Upper lobe of right lung (tissue), 1 donor: ENCODE measurements at places on chromosomes 3 and 15.

DNA sequence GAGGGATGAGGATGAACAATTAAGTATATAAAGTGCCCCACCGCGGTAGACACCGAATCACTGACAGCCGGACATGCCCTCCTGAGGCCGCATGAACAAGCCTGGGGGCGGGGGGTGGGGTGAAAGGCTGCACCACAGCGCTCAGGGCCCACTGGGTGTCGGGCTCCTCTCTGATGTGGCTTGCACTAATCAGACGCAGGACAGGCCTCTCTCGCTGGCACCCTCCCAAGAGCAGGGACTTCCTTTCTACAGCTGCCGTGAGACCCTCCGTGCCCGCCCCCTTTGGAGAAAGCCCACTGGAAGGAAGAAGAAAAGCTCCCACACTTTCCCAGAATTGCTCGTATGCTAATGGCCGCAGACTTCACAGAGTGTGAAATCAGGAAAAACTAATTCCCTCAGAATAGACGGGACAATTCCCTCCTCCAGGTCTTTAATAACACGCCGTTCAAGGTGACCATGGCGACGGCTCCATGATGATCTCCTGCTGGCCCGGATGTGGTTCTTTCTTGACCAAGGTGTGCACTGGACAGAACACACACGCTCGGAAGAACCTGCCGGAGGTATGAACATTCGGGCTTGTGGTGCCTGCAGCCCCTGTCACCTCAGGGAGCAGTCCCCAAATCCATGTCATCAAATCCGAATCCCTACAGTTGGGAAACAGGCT lies 32.0 kb downstream of the IQSEC1 start:
- H3K27me3 ChIP-seq: no peaks in the 10 kb centered on the region
- no peak overlapping the region for H3K4me3 ChIP-seq
- DNase-seq: no peak

DNA sequence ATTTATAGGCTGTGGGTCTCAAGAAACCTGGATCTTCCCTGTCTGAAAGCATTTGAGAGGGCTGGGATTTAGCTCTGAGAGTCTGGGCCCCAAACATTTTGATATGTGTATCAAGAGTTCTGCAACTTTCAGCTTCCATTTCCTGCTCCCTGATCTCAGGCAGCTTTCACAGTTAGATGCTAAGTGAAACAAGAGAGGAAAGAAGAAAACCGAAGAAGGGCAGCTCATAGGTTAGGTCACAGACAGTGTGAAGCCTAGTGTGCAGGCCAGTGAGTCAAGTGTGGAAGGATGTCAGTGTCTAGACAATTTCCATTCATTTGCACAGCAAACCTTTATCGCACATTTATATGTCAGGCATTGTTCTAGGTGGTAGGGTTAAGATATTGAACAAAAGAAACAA lies 173.6 kb upstream of the PROK2 start:
- no peaks in the 10 kb centered on the region for H3K36me3 ChIP-seq
- no peak overlapping the region for H3K27ac ChIP-seq
- peaks cover 10% of the 10 kb centered on the region for H3K4me1 ChIP-seq

DNA sequence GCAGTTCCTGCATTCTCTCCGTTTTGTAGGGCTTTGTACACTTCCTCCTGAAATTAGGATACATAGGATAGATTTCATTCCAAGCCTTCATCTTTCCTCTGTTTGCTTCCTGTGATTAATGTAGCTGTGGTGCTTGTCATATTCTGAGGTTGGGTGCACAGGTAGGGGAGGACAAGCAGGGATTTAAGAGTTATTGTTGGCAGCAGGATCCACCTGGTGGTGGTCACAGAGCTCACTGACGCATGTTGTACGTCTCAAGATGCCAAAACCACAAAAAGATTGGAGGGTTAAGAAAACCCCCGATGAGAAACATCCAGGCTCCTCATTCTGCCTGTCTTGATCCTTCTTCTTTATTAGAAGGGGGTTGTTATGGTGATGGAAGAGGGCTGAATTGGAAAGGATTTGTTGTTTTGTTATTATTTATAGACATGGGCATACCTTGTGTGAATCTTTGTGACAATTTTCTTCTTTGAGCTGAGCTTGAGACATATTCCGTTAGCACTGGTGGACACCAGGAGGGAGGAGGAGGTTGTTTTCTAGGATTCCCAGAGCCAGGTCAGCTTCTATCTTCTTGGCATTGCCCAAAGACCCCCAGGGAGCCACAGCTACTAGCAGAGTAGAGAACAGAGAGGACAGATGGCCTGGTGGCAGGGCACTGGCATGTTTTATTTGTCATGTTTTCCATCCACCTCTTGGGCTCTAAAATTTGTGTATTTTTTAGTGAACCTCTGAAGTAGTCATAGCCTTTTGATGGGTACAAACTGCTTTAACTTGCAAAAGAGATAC lies 57.7 kb upstream of the LARS2 start:
- no peaks in the 10 kb centered on the region for H3K4me1 ChIP-seq
- H3K27ac ChIP-seq: no peak overlapping the region
- H3K27me3 ChIP-seq: peaks cover 10% of the 10 kb centered on the region

GRCh38 chr15:76035593-76035992 lies 23.4 kb upstream of the NRG4 start:
- no peak for DNase-seq
- no peaks in the 10 kb centered on the region for H3K36me3 ChIP-seq
- H3K4me1 ChIP-seq: no peaks in the 10 kb centered on the region
- H3K27ac ChIP-seq: no peak overlapping the region
- H3K4me3 ChIP-seq: no peak overlapping the region

DNA sequence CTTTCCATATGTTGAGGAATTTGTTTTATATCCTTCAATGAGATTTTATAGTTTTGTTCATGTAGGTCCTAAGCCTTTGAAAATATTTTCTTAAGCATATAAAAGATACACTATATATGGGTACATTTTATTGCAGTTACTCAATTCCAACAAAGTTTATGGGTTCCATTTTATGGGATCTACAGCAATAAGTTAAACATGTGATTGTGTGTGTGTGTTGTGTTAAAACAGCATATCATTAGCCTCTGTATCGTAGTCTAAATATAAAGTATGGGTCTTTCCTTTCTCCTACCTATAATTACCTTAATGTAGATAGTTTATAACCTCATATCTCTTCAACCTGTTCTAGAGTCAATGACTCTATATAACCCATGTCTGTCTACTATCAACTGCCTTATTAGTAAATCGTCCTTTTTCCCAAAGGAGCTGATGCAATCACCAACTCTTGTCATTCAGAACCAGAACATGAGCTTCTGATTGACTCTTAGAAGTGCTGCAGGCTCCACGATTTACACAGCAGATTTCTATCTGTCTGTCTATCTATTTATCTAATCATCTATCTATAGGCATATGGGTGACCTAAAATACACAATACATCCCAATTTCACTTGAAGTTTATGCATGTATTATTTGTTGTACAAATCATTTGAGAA lies 512.6 kb upstream of the CBLB start:
- no peaks in the 10 kb centered on the region for H3K4me1 ChIP-seq
- no peak overlapping the region for H3K27ac ChIP-seq
- no peaks in the 10 kb centered on the region for H3K27me3 ChIP-seq
- no peak overlapping the region for H3K4me3 ChIP-seq

DNA sequence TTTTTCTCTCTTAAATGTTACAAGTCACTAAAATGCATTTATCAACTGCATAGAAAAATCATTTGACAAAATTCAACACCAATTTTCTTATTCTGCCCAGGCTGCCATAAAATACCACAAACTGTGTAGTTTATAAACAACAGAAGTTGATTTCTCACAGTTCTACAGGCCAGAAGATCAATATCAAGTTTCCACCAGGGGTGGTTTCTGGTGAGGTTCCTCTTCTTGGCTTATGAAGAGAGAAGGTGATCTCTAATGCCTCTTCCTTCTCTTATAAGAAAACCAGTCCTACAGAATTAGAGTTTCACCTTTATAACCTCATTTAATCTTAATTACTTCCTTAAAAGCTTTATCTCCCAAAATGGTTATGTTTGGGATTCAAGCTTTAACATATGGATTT lies 10.9 kb upstream of the CD200R1L start:
- no peak overlapping the region for H3K4me3 ChIP-seq
- no peak overlapping the region for H3K27ac ChIP-seq
- no peaks in the 10 kb centered on the region for H3K27me3 ChIP-seq
- no peak for DNase-seq

DNA sequence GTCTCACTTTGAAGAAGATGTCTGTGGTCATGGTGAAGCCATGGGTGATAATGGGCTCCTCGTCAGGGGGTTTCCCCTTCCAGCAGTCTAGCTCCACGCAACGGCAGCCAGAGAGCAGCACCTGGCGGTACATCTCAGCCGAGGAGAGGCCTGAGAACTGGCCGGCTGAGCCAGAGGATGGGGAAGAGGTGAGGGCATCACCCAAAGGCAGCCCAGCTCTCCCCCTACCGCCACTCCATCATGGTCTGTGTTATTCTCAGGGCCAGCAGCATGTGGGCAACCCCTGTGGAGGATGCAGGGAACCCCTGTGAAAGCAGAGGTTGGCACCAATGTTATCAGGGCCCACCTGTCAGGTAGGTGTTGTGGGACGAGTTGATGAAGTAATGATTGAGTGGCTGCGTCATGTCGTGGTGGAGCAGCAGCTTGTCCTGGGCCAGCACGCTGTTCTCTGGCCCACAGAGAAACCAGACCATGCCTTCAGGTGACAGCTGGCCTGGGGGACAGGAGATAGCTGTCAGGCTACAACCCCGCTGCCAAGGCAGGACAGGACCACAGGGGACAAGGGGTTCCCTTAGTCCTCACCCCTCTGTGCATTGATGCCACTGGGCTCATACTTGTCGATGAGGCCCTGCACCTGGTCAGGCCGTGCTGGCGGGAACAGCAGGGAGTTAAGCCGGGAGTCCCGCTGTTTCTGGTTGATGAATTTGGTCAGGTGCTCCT lies 9.4 kb downstream of the PLCB2 start:
- no peaks in the 10 kb centered on the region for H3K4me1 ChIP-seq
- H3K4me3 ChIP-seq: no peak overlapping the region

GRCh38 chr3:1611824-1612223 lies 486.8 kb upstream of the CNTN4 start:
- DNase-seq: no peak
- no peak overlapping the region for H3K4me3 ChIP-seq
- H3K27me3 ChIP-seq: no peaks in the 10 kb centered on the region
- H3K36me3 ChIP-seq: no peaks in the 10 kb centered on the region
- no peak overlapping the region for H3K27ac ChIP-seq
- H3K4me1 ChIP-seq: no peaks in the 10 kb centered on the region

DNA sequence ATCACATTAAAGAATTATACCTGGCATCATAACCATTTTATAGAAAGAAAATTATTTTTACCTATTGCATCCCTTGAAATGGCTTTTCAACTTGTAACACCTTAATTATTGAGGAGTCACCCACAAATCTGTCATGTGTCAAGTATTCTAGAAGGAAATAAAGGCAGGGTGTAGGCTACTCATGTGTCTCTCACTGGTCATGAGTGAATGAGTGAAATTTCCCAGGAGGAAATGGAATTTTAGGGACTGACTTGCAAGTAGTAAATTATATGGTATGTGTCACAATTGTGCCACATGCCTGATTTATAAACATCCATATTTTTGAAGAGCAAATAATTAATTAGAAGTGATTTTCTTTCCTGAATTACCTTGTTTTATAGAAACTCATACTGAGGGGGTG lies 310.5 kb upstream of the ADAMTS9 start:
- H3K36me3 ChIP-seq: no peaks in the 10 kb centered on the region
- H3K4me3 ChIP-seq: no peak overlapping the region
- no peak overlapping the region for H3K27ac ChIP-seq
- DNase-seq: no peak

- no peaks in the 10 kb centered on the region for H3K27me3 ChIP-seq
- peak overlapping the region; percentile 66 for H3K4me3 ChIP-seq
- H3K27ac ChIP-seq: no peak overlapping the region
- H3K4me1 ChIP-seq: peaks cover 33% of the 10 kb centered on the region
Observed at GRCh38 chr3:139538733-139539132, 809 bp downstream of the RBP1 start.

DNA sequence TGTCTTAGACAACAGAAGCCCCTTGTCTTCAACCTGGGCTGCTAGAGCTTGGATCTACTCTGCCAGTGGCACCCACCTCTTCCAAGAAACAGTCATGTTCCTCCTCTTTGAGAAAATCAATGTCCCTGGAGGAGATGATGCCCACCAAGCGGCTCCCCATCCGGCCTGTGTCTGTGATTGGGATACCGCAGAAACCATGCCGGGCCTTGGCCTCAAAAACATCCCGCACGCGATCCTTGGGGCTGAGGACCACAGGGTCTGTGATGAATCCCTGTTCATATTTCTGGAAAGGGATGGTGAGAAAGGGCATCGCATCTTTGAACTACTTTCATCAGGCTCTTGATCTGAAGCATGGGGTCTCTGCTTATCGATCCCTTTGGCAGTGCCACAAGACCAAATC lies 1.6 kb downstream of the IMPDH2 start:
- H3K27me3 ChIP-seq: no peaks in the 10 kb centered on the region
- H3K4me1 ChIP-seq: peaks cover 19% of the 10 kb centered on the region
- no peak for DNase-seq
- H3K36me3 ChIP-seq: peaks cover 72% of the 10 kb centered on the region

DNA sequence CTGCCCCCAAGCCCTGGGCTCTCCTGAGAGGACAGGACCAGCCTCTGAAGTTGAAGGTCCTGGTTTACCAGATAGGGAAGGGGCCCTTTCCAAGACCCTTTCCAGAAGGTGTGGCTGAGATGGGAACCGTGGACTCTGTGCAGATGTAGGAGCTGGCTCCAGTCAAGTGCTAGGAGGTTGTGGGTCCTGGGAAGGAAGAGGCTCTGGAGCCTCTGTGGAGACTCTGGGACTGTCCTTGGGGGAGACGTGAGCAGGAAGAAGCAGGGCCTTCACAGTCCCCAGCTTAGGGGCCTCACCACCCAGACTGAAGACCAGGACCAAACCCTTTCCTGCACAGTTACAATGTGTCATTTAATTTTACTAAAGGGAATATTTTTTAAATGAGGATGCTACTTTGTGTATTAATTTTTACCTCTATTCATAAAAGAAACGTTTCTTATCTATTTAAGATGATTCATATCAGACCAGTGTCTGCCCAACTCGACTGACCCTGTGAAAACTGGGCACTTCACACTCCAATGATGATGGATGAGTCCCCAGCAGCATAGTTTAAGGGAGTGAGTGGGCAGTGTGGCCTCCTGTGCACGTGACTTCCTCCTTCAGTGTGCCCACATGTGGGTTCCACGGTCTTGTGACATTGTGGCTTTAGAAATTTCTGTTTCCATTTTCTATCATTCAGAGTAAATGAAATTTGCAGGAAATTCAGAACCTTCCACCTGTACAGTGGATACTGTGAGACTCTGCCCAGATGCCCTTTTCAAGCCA lies 10.9 kb downstream of the CCR5AS start:
- no peak overlapping the region for H3K4me3 ChIP-seq
- H3K36me3 ChIP-seq: no peaks in the 10 kb centered on the region
- H3K27ac ChIP-seq: peak overlapping the region; percentile 65
- peaks cover 60% of the 10 kb centered on the region for H3K4me1 ChIP-seq
- no peak for DNase-seq

- peak overlapping the region; percentile 17 for H3K4me3 ChIP-seq
- H3K36me3 ChIP-seq: no peaks in the 10 kb centered on the region
- peak overlapping the region; percentile 71 for H3K27ac ChIP-seq
- no peak for DNase-seq
- peaks cover 65% of the 10 kb centered on the region for H3K4me1 ChIP-seq
Observed at GRCh38 chr15:74870436-74871215, 2.5 kb downstream of the SCAMP2 start.

GRCh38 chr15:64894395-64895056 lies 17.2 kb upstream of the ANKDD1A start:
- peak overlapping the region; percentile 36 for H3K4me3 ChIP-seq
- no peaks in the 10 kb centered on the region for H3K27me3 ChIP-seq
- peak overlapping the region; percentile 91 for H3K27ac ChIP-seq

- peaks cover 13% of the 10 kb centered on the region for H3K4me1 ChIP-seq
- no peaks in the 10 kb centered on the region for H3K27me3 ChIP-seq
- no peaks in the 10 kb centered on the region for H3K36me3 ChIP-seq
- H3K4me3 ChIP-seq: no peak overlapping the region
- peak; percentile 66 for DNase-seq
Observed at GRCh38 chr3:99925584-99926230, 108.0 kb downstream of the CMSS1 start.
